ENCODE measurements at places on chromosomes 1 and 21.

DNA sequence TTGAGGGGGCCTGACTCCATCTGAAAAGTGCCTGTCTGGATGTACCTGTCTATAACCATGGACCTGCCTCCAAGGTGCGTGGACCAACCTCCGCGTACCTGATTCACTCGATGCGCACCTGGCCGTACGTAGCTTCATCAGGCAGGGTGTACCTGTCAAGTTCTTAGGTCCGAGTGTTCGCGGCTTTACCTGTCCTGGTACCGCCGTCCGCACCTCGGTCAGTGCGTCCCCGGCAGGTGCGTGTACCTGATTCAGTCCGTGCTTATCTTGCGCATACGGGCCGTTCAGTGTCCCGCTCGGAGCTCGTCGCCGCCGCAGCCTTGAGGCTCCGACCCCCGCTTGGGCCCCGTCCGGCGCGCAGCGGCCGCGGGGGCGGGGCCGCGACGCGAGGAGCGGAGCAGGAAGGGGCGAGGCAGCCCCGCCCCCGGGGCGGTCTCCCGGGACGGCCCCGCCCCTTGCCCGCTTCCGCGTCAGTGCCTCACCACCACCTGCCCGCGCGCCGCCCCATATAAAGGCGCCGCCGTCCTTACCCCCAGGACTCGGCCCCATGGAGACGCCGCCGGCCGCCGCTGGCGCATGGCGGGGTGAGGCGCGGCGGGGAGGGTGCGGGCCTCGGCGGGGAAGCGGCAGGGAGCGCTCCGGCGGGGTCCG is at the start of gene ZC3H12A:
TSS of gene ZC3H12A (plus strand) at position 535 of the 651 bp plus-strand sequence. CDS start 917 bp downstream, outside the sequence.
- DNase-seq = peak; percentile 86

DNA sequence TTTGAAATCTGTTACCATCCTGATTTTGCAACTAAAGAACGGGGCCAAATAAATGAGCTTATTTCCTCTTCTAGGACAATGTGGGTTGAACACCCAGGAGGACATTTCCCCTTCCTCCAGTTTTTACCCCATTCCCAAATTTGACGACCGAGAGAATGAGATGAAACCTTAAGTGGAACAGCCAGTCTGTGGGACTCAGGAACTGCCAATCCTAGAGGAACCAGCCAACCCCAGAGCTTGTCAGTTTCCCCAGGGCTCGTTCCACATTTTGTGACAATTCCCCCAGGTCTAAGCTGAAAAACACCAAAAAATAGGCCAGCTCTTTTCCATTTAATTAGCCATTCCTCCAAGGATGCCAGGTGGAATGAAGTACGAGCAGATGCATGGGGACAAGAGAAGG is 21.3 kb upstream of the MAPKAPK2 start:
- DNase-seq = no peak

GRCh38 chr1:225565847-225566246 is 87.1 kb downstream of the ENAH start:
- DNase-seq = no peak

DNA sequence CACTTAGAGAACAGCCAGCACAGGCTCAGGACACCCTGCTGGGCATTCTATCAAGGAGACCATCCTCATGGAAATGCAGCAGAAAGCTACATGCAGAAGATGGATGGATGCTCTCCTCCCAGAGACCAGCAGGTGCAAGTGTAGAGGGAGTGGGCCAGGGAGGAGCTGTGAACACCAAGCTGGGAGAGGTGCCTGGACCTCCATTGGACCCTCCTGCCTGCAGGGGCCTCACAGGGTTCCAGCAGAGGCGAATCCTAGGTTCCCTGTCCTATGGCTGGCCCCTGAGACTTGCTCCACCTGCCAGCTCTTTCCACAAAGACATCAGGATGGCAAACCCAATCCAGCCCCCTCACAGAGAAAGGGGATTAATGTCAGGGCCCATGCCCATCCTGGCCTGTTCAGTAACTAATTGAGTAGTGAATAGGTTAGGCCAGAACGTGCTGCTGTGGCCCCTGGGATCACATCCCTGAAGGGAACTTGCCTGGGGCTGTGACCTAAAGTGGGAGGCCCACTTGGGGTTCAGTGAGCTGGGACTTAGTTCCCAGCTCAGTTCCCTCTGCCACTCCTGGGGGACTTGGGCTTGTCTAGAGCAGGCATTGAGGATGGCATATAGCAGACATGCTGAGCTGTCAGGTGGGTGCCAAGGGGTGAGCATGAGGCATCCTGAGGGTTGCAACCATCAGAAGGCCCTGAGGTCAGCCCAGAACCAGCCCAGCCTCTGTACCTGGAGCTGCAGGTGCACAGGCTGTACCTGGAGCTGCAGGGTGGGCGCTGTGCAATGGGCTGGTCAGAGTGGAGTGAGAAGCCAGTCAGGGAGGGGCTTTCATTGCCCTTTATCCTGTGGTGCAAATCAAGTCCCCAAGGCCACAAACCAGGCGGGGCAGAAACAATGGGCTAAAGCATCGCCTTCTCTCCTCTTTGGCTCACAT is 22.9 kb upstream of the ZNF678 start:
- DNase-seq = no peak

- DNase-seq = no peak
These were observed 5.8 kb upstream of the EPS15 start for GRCh38 chr1:51524817-51525216.

DNA sequence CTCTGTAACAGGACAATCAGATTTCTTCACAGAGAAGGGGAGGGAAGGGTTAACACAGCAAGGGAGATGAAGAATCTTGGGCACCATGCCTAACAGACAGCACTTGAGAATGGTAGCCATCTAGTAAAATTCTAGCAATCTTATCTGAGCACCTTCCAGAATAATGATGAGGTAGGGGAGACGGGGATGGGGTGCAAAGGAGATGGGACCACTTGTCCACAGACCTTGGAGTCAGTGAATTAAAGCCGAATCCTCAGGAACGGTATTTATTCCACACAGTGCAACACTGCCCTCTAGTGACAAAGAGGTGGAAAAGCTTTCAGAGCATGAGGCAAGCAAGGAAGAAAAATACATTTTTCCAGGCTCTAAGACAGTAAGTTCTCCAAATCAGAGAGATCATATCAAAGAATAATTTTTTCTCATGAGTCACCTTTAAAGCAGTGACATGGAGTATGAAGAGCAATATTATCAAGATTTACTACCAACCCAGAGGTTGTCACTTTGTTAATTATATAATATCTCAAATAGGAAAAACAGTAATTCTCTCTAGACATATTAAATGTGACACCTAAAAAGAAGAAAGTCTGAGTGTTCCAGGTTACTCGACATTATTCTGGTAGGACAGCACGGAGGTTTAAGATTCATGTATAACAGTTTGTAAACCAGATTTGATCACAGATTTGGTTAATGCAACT is 43.3 kb upstream of the LPAR3 start:
- DNase-seq = peak; percentile 72

DNA sequence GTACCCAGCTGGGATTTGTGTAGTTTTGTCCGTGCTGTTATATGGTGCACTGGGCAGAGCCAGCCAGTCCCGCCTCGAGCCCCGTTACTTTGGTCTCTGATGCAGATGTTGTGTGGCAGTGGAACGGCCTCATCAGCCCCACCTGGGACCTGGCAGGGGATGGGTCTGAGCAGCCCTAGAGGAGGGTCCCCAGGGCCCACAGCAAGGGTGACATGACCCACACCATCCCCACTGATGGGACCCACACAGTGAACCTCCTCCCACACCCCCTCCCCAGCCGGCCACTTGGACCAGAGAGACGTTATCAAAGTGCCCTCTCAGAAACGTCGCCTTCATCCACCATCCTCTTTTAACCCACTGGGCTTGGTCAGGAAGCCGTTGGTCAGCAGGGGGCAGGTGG is 42.0 kb upstream of the PCBP3 start:
- no peak for DNase-seq

DNA sequence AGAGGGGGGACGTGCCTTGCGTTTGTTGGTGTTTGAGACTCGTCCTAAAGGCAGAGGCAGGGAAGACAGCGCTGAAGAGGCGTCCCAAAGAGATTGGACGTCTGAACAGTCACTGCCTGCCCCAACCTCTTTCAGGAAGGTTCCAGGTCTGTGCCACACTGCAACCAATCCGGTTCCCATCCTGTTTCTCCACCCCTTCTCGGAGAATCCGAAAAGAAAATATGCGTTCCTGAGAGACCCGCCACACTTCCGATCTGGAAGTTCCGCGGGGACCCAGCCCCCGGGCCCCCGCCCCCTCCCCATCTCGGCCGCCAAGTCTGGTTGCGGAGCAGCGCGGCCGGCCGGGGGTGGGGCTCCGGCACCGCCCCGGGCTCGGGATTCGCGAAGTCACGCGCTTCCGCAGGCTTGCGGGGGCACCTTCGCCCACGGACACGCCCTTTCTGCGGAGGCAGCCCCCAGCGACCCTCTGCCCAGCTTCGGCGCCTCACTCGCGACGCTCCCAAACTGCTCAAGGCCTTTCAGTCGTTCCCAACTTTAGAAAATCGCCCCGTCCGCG is 124.5 kb upstream of the DPYD start:
- DNase-seq = peak; percentile 62

DNA sequence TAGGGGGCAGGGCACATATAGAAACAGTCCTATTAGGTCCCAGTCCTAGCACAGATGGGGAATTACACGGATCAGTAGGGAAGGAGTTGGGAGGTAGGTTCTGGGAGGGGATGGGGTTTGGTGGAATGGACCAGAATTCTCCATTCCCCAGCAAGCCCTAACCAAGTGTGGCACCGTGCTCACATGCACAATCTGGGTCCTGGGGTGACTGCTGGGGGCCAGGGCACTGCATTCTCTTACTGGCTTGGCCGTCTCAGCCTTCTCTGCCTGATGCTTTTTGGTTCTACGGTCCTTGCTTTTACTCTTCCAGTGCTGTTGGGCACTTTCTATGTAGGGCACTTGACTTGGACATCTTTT is 53.9 kb downstream of the NENF start:
- DNase-seq = no peak

GRCh38 chr1:26597629-26598039 is 68.1 kb downstream of the RPS6KA1 start:
- DNase-seq = peak; percentile 63

DNA sequence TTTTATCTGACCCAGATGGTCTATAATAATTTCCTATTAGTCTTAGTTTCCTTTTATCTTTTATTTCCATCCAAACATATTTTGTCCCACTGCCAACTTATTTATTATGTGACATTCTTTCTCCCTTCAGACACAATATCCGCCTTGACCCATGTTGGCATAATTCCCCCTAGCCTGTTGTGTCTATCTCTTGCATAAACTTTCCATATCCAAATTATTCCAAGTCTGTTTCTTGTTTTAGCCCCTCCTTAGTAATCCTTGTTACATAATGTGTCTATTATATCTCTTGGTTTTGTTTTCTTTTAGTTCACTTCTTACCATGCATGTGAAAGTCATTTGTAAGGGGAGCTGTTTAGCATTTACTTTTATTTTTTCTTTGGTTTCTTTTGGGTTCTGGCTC is 81.6 kb upstream of the CACHD1 start:
- no peak for DNase-seq

GRCh38 chr1:55284856-55285255 is 69.7 kb upstream of the USP24 start:
- DNase-seq = peak; percentile 60

DNA sequence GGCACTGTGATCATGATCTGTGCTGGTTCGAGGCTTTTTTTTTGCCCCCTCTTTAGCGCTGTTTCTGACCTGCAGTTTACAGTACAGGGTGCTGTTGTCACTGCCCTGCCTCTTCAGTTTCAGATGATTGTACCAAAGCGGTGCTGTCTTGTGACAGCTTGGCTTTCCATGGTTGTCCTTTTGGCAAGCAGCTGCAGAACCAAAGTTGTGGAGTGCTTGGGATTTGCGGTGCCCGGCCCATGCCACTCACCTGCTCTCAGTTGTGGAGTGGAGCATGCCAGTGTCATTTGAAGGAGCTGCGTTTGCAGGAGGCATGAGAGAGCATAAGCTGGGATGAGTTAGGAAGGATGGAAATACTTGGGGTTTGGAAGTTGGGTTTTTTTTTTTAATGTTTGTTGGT is 48.4 kb downstream of the DOP1B start:
- DNase-seq = no peak

- no peak for DNase-seq
These were observed 95.4 kb upstream of the GUCA2B start for GRCh38 chr1:42057800-42058199.

DNA sequence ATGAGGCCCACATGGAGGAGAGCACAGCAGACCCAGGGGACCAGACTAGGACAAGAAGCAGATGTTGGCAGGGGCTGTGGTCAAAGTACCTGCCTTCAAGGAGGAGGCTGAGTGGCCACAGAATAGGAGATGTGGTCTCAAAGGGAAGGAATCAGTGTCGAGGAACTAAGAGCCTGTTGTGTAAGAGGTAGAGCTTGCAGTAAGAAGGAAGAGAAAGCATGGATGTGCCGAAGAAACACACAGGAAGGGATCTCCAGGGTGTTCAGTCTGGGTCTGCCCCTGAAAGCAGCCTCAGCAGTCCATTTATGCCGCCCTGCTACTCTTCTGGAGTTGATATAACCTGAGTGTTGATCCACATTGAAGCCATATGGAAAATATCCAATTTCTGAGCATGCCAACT is 83.9 kb downstream of the NID1 start:
- DNase-seq = no peak

DNA sequence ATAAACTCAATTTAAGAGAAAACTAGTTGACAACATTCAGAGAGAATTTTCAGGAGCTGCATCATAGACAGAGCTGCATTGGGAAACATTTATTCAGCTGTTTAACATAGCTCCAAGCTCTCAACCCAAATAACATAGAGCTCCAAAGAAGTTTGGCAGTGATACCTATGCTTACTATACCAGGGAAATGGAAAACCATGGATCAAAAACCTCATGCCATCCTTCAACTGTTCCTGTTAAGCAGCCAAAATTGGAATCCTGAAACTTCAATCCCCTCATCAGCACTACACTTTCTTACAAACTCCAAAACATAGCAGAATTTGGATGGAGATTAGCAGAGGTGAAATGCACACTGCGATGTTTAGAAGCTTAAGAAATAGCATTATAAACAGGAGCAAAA is 164.4 kb downstream of the USH2A start:
- no peak for DNase-seq

GRCh38 chr1:12617511-12617900 is 504 bp downstream of the DHRS3 start:
- DNase-seq = no peak

DNA sequence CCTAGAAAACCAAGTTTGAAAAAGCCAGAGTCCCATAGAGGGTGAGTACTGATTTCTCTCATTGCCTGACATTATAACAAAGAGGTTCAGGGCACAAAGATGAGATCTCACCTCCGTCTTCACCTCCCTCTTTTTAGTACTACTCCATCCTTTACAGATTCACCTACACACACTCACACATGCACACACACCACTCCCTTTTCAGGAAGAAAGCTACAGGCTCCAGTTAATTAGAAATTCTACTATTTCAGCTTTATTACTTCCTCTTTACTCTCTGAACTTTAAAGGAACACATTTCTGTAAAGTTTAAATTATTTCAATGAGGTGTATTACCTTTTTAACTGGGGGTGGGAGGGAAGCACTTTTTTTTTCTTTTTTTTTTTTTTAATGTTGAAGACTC is 59.6 kb upstream of the PRDX6 start:
- no peak for DNase-seq

DNA sequence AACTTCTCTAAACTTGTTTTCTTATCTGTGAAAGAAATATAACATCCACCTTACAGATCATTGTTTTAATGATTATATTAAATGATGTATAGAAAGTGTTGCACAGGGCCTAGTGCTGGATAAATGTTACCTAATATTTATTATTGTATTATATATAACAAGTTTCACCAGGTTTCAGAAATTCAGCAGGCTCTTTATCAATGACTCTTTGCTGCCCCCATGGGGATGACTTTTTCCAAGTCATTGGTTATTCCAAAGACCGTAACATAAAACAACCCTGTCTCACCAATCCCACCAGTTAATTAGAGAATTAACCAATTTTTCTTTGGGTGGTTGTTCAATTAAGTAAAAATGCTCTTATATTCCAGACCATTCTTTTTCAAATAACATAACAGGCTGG is 7.3 kb upstream of the DEDD start:
- DNase-seq = peak; percentile 57

GRCh38 chr1:33758698-33759097 is 105.2 kb upstream of the HMGB4 start:
- peak; percentile 7 for DNase-seq

Data from IMR-90 (cell line).